ENCODE measurements at places on chromosomes 6 and 20.

GRCh38 chr6:166716910-166717617 is 90.0 kb upstream of the RPS6KA2 start:
- DNase-seq = no peak

GRCh38 chr20:17343656-17344452 is 117.0 kb downstream of the PCSK2 start:
- DNase-seq = peak; percentile 44

DNA sequence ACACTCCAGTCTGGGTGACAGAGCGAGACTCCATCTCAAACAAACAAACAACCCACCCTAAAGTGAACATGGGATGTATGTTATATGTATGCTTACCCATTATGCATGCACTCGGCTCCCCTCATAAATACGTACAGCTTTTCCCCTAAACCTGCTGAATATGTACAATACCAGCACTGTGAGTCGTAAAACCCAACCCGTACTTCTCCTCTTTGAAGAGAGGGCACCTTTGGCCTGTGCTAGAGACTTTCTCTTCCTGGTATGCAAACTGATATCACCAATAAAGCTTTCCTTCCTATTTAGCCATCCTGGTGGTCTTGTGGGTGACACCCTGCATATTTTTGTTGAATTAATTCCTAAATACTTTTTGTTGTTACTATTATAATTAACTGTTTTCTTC is 51.3 kb downstream of the VSTM2L start:
- DNase-seq = no peak

GRCh38 chr6:40894962-40895799 is 143.8 kb downstream of the UNC5CL start:
- DNase-seq = peak; percentile 17

- no peak for DNase-seq
These were observed 45.4 kb upstream of the ID1 start for GRCh38 chr20:31559704-31560093.

DNA sequence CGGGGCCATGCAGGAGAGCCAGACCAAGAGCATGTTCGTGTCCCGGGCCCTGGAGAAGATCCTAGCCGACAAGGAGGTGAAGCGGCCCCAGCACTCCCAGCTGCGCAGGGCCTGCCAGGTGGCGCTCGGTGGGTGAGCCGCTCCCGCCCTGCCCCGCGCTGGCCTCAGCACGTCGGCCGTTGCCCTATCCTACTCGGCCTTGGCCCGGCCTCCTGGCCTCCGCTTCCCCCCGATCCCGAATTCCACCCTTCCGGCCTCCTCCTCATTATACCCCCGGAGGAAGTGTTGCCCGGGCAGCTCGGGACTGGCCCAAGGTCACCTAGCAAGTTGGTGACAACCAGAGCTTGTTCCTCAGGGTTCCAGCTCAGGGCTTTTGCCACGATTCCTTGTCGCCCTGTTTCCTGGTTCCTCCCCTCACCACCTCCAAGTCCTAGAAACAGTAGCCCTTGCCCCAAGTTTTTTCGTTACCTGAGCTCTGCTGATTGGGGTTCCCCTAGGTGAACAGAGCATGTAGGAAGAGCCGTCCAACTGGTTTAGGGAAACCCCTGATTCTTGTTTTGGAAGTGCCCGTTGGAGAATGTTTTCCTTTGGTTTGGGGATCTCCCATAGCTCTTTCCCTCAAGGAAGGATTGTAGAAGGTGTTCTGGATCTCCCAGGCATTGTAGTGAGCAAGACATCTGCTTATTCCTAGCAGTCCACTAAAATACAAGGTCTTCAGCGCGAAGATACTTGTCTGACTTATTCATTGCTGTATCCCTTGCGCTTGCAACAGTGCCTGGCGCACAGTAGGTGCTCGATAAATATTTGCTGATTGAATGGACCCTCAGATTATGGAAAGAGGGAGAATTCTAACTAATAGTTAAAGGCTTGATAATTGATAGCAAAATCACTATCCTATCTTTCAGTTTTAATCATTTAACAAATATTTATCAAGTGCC is 641 bp downstream of the ARFGEF2 start:
- no peak for DNase-seq

GRCh38 chr6:100186552-100186951 is 192.5 kb upstream of the MCHR2 start:
- no peak for DNase-seq

GRCh38 chr6:149342525-149342924 is 25.0 kb downstream of the TAB2 start:
- DNase-seq = no peak

- DNase-seq = no peak
These were observed 394 bp downstream of the MYB start for GRCh38 chr6:135181333-135182070.

GRCh38 chr6:45467853-45468252 is 90.1 kb upstream of the SUPT3H start:
- no peak for DNase-seq

DNA sequence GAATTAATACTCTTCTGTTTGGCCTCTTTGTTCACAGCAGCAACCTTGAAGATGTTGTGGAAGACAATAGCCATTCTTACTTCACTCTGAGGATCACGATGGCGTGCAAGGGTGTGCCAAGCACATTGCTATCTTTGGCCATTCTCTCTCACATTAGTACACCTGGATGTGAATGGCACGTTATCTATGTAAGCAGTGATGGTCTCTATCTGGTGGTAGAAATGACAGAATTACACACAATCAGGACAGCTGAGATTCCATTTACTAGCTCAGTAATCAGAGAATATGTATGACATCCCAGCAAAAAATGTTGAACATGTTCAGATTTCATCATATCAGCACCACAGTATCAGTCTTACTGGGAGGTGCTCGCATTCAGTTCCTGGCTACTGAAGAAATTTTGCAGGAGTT is 116.2 kb downstream of the LCA5 start:
- no peak for DNase-seq

DNA sequence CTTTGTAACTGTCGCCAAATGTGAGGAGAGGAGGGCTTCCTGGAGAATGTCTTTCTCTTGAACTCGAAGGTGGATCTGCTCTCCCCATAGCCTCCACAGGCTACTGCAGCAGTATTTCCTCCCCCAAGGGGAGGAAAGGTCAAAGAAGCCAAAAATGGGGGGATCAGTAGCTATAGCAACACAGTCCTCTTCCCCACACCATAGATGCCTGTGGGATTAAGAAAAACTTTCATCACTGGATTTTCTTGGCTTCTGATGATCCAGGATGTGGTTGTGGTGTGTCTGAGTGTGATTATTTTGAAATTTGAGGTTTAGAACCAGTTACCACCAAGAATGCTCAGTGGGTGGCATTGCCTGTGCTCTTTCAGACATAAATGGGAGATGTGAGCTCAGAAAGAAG is 140.1 kb upstream of the SPACA1 start:
- peak; percentile 49 for DNase-seq

DNA sequence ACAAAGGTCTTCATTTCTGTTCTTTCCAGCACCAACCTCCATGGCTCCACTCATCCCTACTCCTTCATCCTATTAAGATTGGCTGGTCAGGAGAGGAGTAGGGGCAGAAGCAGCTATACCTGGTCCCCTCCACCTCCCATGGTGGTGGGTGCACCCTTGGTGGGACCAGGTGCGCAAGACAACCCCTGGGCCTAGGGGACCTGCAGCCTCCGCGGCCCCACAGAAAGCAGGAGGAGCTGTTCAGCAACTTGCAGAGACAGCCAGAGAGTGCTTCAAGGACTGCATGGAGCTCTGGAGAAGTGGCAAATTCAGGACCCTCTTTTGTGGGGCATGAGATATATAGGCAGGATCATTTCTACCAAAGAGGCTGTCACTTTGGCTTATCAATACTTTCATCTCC is 9.8 kb downstream of the ULBP2 start:
- no peak for DNase-seq

DNA sequence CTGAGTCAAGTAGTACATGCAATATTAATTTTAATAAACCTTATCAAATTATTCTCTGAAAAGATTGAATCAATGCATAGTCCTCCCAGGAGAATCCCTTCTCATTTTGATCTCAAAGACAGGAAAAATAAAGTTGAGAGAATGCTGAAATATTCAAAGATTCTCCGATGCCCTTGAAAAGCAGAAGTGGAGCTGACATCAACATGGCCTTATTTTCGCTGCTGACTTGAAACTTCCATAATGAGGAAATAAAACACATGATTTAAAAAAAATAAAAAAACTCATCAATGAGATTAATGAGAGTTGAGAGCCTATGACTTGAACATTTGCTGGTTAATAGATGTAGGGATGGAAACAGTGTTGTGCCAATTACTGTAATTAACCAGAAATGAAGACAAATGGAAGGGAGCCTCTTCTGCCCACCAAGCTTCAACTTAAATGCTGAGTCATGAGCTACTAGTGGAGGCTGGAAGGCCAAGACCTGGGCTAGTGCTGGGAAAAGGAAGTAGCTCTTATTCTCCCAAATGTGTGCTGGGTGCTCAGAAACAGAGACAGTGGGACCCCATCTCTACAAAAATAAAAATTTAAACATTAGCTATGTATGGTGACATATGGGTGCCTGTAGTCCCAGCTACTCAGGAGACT is 139.9 kb downstream of the BFSP1 start:
- DNase-seq = no peak

GRCh38 chr6:225121-225721 is 67.1 kb upstream of the DUSP22 start:
- no peak for DNase-seq

GRCh38 chr6:79984261-79984660 is 20.2 kb upstream of the TTK start:
- no peak for DNase-seq

GRCh38 chr6:66851930-66852329 is 1144.9 kb upstream of the EYS start:
- DNase-seq = no peak

DNA sequence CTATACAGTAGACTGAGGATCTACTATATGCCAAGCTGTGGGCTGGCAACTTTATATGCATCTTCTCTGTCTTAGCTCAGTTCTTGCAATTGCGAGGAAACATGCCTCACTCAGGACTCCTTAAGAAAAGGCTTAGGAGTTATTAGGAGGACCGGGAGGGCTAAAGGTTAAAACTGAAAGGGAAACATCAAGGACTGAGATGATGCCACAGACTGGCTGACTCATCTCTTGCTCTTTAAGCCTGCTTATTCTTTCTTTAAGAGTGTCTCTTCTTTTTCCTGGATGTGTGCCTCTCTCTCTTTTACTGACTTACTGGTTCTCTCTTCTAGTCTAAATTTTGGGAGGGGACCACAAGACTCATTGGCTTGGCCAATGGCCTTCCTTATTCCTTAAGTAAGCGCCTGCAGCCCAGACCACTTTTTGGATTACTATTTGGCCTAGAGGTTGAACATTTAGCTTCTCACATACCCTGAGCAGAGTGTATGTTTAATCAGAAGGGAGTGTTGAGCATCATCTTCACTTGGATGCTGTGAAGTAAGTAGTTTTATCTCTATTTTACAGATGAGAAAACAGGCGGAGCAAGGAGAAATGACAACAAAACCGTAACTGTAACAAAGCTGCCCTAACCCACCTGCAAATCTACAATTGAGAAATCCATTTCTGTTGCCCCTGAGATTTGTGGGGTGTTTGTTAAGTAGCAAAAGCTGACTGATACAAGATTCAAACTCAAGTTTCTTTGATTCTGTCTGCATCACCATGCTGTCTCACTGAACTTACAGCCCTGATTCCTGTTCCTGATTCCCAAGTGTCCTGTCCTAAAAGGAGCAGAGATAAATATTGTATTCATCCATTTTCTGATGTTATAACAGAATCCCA is 7.2 kb upstream of the SDC4 start:
- no peak for DNase-seq
